ENCODE measurements at places on chromosomes 5 and 9. TPM values are rescaled to one million over a fixed set of nuclear protein-coding genes. Genes with fewer than 3 reads are reported as not detected.

The PCDHA6 gene
- not detected for polyA plus RNA-seq

The PCDHB5 gene
- polyA plus RNA-seq = 0.26 TPM

The CDH10 gene
- polyA plus RNA-seq = not detected

The PCDHA5 gene
- polyA plus RNA-seq = not detected

The NAIP gene
- 1.8 TPM for polyA plus RNA-seq

The PCDHGB2 gene
- polyA plus RNA-seq = 0.39 TPM

The RNF183 gene
- polyA plus RNA-seq = 3.6 TPM

The SHOC1 gene
- 0.06 TPM for polyA plus RNA-seq

The FBP2 gene
- not detected for polyA plus RNA-seq

The SNAPC4 gene
- 6.6 TPM for polyA plus RNA-seq

The TEK gene
- 1.3 TPM for polyA plus RNA-seq

The KIAA1958 gene
- 0.81 TPM for polyA plus RNA-seq

The LIX1 gene
- polyA plus RNA-seq = not detected

The ANKRD33B gene
- polyA plus RNA-seq = 0.55 TPM

The TSTD2 gene
- polyA plus RNA-seq = 7.9 TPM

The ANKRD31 gene
- 0.26 TPM for polyA plus RNA-seq

The MAMDC4 gene
- 3.9 TPM for polyA plus RNA-seq

The ABO gene
- polyA plus RNA-seq = 7.7 TPM
